Endothelial cell (in vitro differentiated cells): ENCODE measurements at places on chromosomes 11 and 22. TPM values are rescaled to one million over a fixed set of nuclear protein-coding genes. Genes with fewer than 3 reads are reported as not detected.

DNA sequence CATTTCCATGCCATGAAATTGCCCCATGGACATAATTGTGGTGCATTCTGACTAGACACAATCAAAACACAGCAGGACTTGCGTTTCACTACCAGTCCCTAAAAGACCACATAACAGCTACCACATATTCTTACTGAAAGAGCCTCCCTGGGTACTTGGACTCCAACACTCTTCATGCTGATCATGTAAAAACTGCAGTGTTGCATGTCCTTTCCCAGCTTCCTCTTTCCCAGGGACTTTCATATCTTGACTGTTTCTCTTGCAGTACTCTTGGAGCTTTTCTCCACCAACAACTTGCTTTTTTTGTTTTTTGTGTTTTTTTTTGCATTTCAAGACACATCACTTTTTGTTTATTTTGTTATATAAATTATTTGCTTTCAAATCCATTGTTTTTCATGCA lies 22.9 kb downstream of the MS4A6E start:
- H3K4me3 ChIP-seq = no peak overlapping the region
- H3K4me1 ChIP-seq = peaks cover 9% of the 10 kb centered on the region
- H3K36me3 ChIP-seq = no peaks in the 10 kb centered on the region
- H3K27me3 ChIP-seq = no peaks in the 10 kb centered on the region
- no peak overlapping the region for H3K27ac ChIP-seq

GRCh38 chr22:36885474-36885873 lies 24.7 kb downstream of the NCF4 start:
- peaks cover 14% of the 10 kb centered on the region for H3K4me1 ChIP-seq
- H3K4me3 ChIP-seq = no peak overlapping the region
- H3K27me3 ChIP-seq = peaks cover 1% of the 10 kb centered on the region
- no peaks in the 10 kb centered on the region for H3K36me3 ChIP-seq
- DNase-seq = no peak
- no peak overlapping the region for H3K27ac ChIP-seq

Gene PGA5
- total RNA-seq = 1.2 TPM

Gene ROBO3
- 40.0 TPM for total RNA-seq
